ENCODE measurements at places on chromosomes 1 and 21. TPM values are rescaled to one million over a fixed set of nuclear protein-coding genes. Genes with fewer than 3 reads are reported as not detected.

- H3K27ac ChIP-seq: no peak overlapping the region
- H3K4me3 ChIP-seq: no peak overlapping the region
- no peak for DNase-seq
- no peaks in the 10 kb centered on the region for H3K4me1 ChIP-seq
- H3K36me3 ChIP-seq: no peaks in the 10 kb centered on the region
Observed at GRCh38 chr1:218809061-218809460, 364.6 kb upstream of the LYPLAL1 start.

- no peaks in the 10 kb centered on the region for H3K27me3 ChIP-seq
- no peak overlapping the region for H3K27ac ChIP-seq
- H3K4me1 ChIP-seq: no peaks in the 10 kb centered on the region
- no peak for DNase-seq
- H3K4me3 ChIP-seq: no peak overlapping the region
Observed at GRCh38 chr21:29164323-29164942, 34.0 kb downstream of the MAP3K7CL start.

DNA sequence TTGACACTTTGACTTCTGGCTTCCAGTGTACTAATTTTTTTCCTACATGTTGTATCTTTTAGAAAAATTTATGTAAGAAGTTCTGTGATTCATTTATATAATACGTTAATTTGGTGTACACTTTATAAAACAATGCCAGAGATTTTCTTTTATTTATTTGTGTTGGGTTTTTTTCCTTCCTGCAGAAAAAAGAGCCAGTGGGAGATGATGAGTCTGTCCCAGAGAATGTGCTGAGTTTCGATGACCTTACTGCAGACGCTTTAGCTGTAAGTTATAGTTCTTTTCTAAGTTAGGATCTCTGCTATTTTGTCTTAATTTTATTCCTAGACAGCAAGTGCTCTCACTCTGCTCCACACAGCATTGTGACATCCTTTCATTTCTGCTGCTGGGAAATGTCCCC, 14.4 kb downstream of the SARS1 start:
- peaks cover 23% of the 10 kb centered on the region for H3K4me1 ChIP-seq
- H3K27ac ChIP-seq: no peak overlapping the region
- no peaks in the 10 kb centered on the region for H3K27me3 ChIP-seq
- no peak for DNase-seq
- peaks cover 61% of the 10 kb centered on the region for H3K36me3 ChIP-seq

- H3K27ac ChIP-seq: no peak overlapping the region
- H3K4me1 ChIP-seq: peaks cover 7% of the 10 kb centered on the region
- no peaks in the 10 kb centered on the region for H3K27me3 ChIP-seq
- no peaks in the 10 kb centered on the region for H3K36me3 ChIP-seq
- no peak for DNase-seq
Observed at GRCh38 chr21:31521515-31521914, 138.0 kb upstream of the SOD1 start.

SMIM1 gene
- 3.0 TPM for total RNA-seq

All from activated CD4-positive, alpha-beta T cell treated with anti-CD3 and anti-CD28 coated beads for 36 hours (primary cell).